ENCODE measurements at places on chromosomes 11 and 22.

DNA sequence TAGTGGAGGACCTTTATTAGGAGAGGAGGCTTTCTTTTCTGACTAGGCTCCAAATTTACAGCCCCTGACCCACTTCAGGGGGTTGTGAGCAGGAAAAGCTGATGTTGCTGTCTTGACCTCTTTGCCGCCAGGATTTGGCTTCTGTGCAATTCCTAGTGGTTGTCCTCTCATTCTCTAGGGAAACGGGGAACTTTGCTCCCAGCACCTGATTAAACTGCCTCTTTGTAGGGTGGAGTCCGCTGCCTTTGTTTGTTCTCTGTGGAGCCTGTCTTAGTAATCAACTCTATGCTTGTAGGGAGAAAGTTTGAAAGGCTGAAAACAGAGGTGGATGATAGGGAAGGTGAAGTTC is 16.3 kb downstream of the CTNND1 start:
- no peak for DNase-seq

DNA sequence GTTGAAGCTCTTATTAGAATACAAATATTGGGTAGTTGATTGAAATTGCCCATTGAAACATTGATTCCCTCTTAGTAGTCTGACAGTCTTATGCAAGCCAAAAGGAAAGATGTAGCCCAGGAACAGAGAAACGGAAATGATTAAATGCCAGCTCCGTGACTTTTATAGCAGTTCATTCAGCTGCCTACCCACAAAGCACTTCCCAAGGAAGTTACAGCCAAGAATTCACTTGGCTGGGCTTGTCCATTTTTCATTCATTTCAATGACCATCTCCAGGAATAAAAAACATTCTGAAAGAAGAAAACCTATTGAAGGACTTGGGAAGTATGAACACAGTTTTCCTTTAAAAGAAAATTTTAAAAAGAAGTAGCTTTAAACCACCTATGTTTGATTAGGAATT is 62.0 kb downstream of the NCAM1 start:
- DNase-seq, result no peak

- DNase-seq, result no peak
Observed at GRCh38 chr11:41845066-41845465, 385.6 kb upstream of the LRRC4C start.

DNA sequence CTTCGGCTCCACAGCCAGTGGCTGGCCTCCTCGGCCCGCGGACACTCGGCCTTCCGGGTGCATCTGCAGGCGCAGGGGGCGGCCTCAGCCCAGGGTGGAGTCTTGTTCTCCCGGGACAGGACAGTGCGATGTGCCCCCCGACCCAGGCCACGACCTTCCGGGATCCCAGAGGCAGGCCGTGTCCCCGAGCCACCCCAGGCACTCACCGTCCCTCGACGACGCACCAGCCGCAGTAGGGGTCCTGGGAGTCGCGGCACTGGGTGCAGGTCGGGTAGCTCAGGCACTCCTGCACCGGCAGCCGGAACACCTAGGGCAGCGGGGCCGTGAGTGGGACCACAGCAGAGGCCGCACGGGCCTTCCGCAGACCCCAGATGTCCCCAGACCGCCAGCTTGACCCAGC is 17.6 kb upstream of the MAPK11 start:
- no peak for DNase-seq

- no peak for DNase-seq
Observed at GRCh38 chr22:40198733-40199132, 21.0 kb downstream of the TNRC6B start.

DNA sequence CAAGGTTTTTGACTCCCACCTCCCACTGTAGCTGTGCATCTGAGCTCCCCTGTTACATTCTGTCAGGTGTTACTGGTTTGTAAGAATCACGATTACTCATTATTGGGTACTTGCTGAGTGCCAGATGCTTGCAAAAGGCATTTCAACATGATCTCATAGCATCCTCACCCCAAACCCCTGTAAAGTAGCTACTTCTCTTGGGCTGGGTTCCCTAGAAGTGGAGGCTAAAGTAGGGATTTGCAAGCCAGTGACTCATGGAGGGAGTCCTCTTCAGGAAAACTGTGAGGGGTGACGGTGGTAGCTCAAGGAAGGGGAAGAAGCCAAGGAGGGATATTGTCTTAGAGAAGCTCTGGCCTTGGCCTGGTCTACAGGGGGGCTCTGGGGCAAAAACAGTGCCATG is 78.6 kb downstream of the TIMP3 start:
- no peak for DNase-seq

- no peak for DNase-seq
Observed at GRCh38 chr11:30801357-30801756, 215.2 kb upstream of the MPPED2 start.

- no peak for DNase-seq
Observed at GRCh38 chr22:48968201-48968959, 859.3 kb downstream of the BRD1 start.

DNA sequence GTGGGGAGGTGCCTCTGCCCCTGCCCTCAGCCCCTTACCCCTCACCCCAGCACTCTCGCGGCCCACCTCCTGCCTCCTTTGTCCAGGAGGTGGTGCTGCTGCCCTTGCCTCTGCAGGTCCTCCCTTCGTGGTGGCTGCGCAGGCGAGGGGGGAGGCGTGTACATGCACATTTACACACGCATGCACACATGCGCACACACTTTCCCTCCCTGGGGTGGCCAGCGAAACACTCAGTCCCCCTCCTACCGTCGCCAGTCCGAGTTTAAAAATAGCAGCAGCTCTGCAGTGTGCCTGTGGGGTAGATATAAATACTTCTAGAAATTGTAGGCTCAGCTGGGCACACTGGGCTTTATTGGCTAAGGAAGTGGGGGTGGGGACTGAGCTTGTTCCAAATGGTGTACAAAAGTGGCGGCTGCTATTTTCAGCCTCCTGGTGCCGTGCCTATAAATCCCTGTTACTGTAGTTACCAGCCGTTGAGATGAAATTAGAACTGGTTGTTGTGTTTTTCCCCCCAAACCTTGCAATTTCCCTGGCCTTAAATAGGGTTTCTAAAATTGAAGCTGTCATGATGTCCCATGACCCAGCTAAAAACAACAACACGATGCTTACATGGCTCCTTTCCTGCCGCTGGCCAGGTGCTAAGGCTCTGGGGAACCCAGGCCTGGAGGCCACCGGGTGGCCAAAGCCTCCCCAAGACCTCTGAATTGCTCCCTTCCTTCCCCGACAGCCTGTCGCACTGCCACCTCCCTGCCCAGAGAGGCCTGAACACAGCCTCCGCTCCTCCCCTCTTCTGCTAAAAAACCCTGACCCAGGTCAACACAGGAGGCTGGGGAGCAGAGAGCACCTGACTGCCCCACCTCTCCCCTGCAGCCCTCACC is 12.4 kb downstream of the PICK1 start:
- no peak for DNase-seq

GRCh38 chr11:9077164-9077563 is 14.2 kb downstream of the SCUBE2 start:
- no peak for DNase-seq

- DNase-seq, result no peak
Observed at GRCh38 chr22:24482575-24482974, 12.6 kb upstream of the UPB1 start.

DNA sequence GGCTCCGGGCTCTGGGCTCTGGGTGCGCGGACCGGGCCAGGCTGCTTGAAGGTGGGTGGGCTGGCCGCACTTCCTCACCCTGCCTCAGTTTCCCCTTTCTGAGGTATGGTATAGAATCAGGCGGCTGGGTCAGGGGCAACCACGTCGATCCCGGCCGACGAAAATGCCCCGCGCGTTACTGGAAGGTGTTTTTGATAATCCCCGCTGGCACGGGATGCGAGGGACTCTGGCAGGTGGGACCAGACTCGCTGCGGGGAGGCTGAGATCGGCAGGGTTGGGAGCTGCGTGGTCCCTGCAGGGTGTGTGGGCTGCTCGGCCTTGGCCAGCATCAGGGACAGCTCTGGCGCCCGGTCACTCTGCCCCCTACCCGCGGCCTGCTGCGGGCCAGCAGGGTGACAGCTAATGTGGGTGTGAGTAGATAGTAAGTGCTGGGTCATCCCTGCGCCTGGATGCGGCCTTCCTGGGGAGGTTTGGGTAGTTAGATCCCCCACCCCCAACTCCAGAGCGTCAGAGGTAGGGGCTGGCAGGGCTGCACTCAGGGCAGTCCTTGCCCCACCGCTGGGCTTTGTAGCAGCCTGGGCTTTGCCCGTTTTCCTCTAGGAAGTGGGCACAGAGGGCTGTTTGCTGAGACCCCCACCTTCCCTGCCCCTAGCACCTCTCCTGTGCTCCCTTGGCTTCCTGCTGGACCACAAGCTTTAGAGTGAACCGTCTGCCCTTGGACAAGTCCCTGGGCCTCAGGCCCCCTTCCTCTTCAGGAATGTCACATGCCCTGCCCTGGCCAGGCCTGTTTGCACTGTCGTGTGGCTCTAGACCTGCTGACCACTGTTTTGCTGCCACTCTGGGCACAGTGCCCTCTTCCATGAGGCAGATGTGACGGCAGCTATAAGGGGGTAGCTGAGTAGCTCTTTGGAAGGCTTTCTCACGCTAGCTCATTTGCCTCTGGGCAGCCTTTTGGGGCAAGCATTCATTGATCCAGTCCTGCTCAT is 579 bp downstream of the TANGO2 start:
- no peak for DNase-seq

- DNase-seq, result no peak
Observed at GRCh38 chr11:32149748-32150147, 58.9 kb downstream of the RCN1 start.

DNA sequence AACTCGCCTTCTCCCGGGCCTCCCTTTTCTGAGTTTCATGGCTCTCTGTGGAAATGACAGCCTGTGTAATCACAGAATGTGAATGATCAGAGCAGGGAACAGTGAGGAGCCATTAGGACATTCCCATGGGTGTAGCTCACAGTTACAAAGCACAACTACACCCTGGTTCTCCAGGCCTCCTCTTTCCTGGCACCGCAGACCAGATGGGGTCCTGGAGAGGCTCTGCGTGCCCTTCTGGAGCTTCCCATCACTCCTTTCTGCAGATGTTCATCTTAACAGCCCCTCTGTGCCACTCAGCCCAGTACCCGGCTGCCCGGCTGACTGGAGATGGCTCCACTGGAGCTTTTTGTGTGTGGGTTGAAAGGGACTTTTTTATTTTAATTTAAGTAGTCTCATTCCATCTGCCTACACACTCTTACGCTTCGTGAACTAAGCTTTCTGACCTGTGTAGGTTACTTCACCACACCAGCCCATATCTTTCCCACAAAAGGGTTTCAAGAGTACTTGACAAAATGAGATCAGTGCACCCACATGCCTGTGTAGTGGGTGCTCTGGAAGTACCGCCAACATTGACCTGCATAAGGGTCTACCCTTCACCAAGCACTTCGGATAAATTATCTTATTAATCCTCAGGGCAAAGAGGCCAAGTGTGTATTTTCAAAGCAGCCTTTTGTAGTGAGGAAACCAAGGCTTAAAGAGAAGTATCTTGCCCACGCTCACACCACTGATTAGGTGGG is 29.8 kb downstream of the SREBF2 start:
- DNase-seq, result no peak

- DNase-seq, result no peak
Observed at GRCh38 chr11:13468750-13469149, 5.7 kb upstream of the BTBD10 start.

Data from left renal cortex interstitium (tissue), 4 donors.